GM13976 (cell line): ENCODE measurements at places on chromosomes 7 and 10.

DNA sequence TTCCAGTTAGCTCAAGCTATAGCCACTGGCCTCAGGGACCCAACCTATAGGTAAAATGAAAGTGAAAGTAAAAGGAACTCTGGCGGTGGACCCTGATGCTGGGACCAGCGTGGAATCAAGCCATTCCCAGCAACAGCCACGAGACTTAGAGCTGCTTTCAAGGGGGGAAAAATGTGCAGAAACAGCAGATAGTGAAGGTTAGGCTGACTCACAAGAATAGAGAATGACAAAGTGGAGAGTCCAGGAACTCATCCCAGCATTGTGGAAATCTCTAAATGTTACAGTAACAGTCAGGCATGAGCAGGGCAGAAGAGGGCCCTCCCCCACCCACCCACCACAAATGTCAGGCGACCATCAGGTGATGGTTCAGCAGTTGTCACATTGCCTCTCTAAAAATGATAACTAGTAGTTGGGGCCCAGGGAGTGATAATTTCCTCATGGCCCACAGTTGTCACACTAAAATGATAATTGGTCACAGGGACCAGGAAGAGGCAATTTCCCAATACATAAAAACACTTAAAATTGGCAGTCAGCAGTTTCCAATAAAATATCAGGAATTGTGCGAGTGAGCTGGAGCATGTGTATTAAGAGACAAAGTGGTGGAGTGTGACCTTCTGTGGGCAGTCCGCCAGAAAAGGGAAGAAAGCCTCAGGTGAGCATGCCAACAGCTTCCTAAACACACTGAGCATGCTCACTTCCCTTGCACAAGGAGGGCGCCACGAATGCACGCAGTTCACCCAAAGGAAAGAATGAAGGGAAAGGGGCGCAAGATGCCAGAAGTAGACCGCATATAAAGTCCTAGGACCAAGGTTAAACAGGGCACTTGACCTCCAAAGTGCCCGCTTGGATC lies 129.8 kb upstream of the PPP1R3A start:
- no peak for DNase-seq

DNA sequence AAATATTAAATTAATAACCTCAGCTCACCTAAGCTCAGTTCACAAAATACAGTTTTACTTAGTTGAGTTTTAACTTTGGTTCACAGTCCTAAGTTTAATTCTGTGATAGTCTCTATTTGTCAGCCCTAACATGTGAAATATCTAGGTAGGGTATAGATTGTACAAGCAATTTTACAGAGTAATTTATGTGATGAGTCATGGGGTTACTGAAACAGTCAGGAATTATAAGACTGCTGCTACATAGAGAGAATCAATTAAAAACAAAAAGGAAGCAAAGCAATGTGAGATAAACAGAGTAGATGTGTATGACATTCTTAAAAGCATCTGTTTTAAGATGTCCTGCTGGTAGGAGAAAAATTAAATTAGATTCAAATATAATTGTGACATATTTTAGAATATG lies 1018.2 kb upstream of the KCND2 start:
- DNase-seq: no peak

GRCh38 chr7:36441344-36442022 lies 51.8 kb downstream of the ANLN start:
- no peak for DNase-seq

DNA sequence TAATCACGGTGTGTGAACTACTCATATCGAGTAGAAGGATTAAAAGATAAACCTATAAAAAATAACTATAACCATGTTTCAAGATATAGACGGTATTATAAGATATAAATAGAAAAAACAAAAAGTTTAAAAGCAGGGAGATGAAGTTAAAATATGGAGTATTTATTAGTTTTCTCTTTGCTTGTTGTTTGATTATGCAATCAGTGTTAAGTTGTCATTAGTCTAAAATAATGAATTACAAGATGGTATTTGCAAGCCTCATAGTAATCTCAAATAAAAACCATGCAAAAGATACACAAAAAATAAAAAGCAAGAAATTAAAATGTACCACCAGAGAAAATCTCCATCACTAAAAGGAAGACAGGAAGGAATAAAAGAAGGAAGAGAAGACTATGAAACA lies 83.3 kb downstream of the TES start:
- DNase-seq: no peak
